ENCODE measurements at places on chromosomes 6 and 20. TPM values are rescaled to one million over a fixed set of nuclear protein-coding genes. Genes with fewer than 3 reads are reported as not detected.

Gene IL17A
- total RNA-seq = not detected

Gene PLAGL1
- total RNA-seq = 6.1 TPM

GRCh38 chr6:116764961-116765841 is at the start of gene FAM162B:
FAM162B (minus strand) TSS chr6:116765719; CDS start chr6:116765576, 143 bp downstream.
- DNase-seq = peak; percentile 26

DNA sequence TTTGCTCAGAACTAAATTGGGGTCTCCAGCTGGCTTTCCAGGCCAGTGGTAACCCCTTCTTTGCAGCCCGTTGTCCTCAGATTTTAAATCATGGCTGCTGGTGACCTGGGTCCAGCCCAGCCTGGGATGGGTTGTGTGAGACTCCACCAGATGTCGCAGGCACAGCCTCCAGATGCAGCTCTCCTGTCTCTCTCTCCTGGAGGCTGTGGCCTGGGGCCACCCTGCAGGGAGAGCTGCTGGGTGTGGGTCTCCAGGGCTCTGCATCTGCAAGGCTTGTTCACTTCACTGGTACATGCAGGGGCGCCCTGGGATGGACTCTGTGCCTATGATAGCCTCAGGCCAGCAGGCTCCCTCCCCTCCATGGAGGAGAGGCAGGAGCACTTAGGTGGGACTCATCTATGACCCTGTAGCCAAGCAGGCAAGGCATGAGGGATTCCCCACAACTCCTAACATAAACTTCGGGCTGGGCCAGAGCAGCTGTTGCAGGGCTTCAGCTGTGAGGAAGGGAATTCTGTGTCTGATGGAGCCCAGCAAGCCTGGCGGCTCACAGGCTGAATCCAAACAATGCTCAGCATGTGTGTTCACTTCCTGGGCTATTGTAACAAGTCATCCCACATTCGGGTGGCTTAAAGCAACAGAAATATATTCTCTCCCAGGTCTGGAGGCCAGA is 94.7 kb upstream of the NXT1 start:
- DNase-seq = no peak

- DNase-seq = peak; percentile 77
These were observed 10.0 kb downstream of the SLCO4A1 start for GRCh38 chr20:62652041-62652893.

- DNase-seq = peak; percentile 32
These were observed 45.3 kb upstream of the COL21A1 start for GRCh38 chr6:56292505-56293181.

GRCh38 chr6:53264915-53265607 is 83.7 kb downstream of the ELOVL5 start:
- no peak for DNase-seq

- no peak for DNase-seq
These were observed 24.7 kb upstream of the RALGAPA2 start for GRCh38 chr20:20737158-20737557.

DNA sequence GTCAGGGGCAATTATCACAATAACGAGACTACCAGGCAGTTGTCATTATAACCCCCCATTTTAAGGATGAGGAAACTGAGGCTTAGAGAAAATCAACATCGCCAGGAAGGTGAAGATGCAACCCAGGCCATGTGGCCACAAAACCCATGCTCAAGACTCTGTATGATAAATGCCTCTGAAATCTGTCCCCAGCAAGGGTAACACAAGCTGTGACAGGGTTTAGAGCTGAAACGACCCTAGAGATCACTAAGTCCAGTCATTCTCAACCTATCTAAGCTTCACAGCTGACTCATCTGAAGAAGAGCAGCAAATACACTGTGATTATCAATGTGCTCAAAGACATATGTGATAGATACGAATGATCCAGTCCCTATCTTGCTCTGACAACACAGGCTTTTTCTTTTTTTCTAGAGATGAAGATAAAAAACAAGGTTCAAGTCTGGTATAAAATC is 47.0 kb downstream of the ARHGAP18 start:
- DNase-seq = no peak

Measured in frontal cortex (tissue), 4 donors.